Mesenteric fat pad (tissue), 1 donor: ENCODE measurements at places on chromosomes 3 and 15. TPM values are rescaled to one million over a fixed set of nuclear protein-coding genes. Genes with fewer than 3 reads are reported as not detected.

ONECUT1 gene
- total RNA-seq, result not detected

SLTM gene
- total RNA-seq, result 85.7 TPM

KBTBD13 gene
- total RNA-seq, result not detected

CD86 gene
- total RNA-seq, result 15.4 TPM

MED12L gene
- 0.48 TPM for total RNA-seq

USP4 gene
- total RNA-seq, result 65.5 TPM

FBXW12 gene
- total RNA-seq, result not detected

GOLGA8Q gene
- total RNA-seq, result 0.96 TPM

GRM2 gene
- 0.22 TPM for total RNA-seq

ACAN gene
- 1.4 TPM for total RNA-seq

PIGX gene
- 20.7 TPM for total RNA-seq

PARP6 gene
- 61.3 TPM for total RNA-seq

A4GNT gene
- total RNA-seq, result not detected

ALDH1L1 gene
- 105 TPM for total RNA-seq

P2RY14 gene
- 1.4 TPM for total RNA-seq

CCR9 gene
- total RNA-seq, result not detected

WDR5B gene
- 4.0 TPM for total RNA-seq
